IMR-90 (cell line): ENCODE measurements at places on chromosomes 12 and 14. TPM values are rescaled to one million over a fixed set of nuclear protein-coding genes. Genes with fewer than 3 reads are reported as not detected.

Gene PTCSC3
- not detected in 2 replicates for total RNA-seq

Gene OR4E2
- total RNA-seq, result not detected in 2 replicates

Gene RPGRIP1
- total RNA-seq, result not detected in 2 replicates

Gene OVCH1
- total RNA-seq, result under 0.01 and 0.18 TPM in 2 replicates

Gene TAMALIN
- total RNA-seq, result 2.5 and 2.7 TPM in 2 replicates

Gene BATF
- not detected in 2 replicates for total RNA-seq

Gene IRAK3
- total RNA-seq, result 0.72 and 1.1 TPM in 2 replicates
